ENCODE measurements at places on chromosomes 3 and 15.

- no peak for DNase-seq
Observed at GRCh38 chr3:124014366-124014942, 22.5 kb upstream of the ROPN1 start.

DNA sequence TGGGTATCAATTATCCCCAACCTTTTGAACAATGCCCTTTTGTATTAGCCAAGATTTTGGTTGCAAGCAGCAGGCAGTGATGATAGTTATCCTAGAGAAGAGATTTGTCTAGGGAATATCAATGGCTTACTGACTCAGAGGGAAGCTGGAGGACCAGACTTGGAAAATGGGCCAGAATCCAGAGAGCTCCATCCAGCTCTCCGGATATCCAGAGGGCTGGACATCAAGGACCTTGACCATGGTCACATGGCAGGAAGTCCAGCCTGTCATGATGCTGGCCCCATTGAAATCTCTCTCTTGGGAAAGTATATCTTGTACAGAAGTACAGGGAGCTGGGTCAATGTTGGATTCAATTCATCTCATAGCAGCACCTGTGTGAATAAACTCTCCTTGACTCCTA lies 148.5 kb upstream of the PDZRN3 start:
- no peak for DNase-seq

DNA sequence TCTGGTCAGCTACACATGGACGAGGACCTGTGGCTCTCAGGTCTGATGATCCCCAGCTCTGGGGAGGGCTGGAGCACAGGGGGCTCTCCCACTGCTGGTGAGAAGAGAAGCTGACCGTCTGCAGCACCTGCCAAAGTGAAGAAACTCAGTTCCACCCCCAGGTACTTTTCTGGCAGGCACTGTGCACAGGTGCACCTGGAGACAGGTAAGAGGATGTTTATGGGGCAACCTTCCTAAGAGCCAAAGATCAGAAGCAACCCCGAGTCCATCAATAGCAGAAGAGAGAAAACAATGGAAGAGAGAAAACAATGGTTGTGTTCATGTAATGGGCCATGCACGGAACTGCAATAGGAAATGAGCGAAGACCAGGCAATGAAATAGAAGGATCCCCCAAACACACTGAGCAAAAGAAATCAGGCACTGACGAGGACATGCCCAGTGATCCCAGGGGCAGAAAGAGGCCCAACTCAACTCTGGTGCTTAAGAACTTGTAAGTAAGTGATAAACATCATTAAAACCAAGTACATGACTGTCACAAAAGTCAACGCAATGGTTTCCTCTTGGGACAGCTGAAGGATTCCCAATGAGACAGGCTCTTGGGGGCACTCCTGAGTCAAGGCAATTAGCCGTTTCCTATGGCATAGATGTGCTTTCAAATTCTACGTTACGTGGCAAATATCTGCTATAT lies 95.0 kb upstream of the ALDH1A3 start:
- no peak for DNase-seq

GRCh38 chr15:70533931-70534742 lies 229.2 kb downstream of the UACA start:
- no peak for DNase-seq

DNA sequence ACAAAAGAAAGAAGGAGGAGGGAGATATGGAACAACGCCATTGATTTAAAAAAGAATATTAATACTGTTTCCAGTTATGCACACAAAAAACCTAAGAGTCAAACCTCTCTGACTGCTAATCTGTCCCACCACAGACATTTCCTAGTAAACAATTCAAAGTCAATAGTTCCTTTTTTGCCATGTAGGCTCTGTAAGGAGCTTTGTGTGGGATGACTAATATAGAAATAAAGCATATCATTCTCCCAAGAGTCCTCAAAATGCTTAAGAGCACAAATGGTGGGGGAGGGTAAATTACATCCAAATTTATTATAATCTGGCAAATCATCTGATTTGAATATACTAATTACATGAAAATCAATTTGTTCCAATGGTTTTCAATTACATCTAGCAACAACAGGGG lies 155.9 kb upstream of the CNTN4 start:
- no peak for DNase-seq

GRCh38 chr3:182105875-182106274 lies 394.1 kb downstream of the SOX2 start:
- no peak for DNase-seq

- no peak for DNase-seq
Observed at GRCh38 chr15:66819084-66819483, 117.0 kb downstream of the SMAD6 start.

DNA sequence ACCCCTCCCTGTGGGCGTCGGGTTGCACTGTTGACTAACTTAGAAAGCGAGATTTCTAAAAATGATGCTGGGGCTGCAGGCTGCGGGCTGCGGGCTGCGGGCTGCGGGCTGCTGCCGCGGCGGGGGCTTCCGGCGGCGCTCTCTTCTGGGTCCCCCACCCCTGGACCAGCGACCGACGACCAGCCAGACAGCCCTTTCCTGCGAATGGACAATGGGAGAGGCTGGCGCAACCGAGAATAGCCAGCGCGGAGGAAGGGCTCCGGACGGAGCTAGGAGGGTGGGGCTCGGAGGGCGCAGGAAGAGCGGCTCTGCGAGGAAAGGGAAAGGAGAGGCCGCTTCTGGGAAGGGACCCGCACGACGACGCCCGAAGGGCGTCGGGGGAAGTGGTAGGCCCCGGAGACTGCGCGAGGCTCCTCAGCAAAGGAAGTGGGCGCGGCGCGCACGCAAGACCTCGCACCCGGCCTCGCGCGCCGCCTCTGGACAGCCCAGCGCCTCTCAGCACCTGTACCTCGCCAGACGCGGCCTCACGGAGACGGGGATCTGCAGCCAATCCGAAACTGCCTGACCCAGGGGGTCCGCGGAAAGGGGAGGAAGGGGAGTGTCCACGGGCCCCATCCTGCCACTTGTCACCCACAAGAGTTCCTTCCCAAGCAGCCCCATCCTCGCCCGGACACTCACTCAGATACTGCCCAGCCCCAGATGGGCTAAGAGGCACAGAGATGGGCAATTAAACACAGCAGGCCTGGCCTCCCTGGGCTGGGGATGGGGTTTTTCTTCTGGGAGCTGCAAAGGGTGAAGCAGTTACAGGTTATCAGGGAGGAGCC lies 70.7 kb downstream of the SLC12A8 start:
- DNase-seq = peak; percentile 90

GRCh38 chr15:93779341-93779740 lies 452.0 kb upstream of the MCTP2 start:
- DNase-seq = no peak

GRCh38 chr3:147368561-147369221 lies 37.7 kb downstream of the ZIC4 start:
- DNase-seq = no peak

- DNase-seq = no peak
Observed at GRCh38 chr3:74366331-74366730, 248.1 kb downstream of the CNTN3 start.

- no peak for DNase-seq
Observed at GRCh38 chr15:91787198-91787597, 66.3 kb upstream of the SLCO3A1 start.

- no peak for DNase-seq
Observed at GRCh38 chr3:130242850-130243569, 102.5 kb upstream of the COL6A5 start.

- DNase-seq = no peak
Observed at GRCh38 chr15:78429477-78429876, 8.5 kb upstream of the IREB2 start.

DNA sequence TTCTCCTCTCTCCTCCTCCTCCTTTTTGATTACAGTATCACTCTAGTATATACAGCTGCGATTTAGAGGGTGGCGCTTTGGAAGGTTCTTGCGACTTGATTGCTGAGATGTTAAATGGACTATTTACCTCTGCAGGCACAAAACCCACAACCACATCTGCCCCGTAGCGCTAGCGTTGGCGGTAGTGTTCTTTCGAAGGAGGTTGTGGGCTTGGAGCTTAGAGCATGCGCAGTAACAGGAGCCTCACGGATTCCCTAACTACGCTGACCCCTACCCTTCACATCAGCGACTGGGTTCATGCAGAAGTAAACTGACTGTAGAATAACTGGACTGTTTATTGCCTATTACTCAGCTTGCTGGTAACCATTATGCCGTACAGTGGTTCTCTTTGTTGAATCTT lies 58.0 kb downstream of the CGGBP1 start:
- no peak for DNase-seq

DNA sequence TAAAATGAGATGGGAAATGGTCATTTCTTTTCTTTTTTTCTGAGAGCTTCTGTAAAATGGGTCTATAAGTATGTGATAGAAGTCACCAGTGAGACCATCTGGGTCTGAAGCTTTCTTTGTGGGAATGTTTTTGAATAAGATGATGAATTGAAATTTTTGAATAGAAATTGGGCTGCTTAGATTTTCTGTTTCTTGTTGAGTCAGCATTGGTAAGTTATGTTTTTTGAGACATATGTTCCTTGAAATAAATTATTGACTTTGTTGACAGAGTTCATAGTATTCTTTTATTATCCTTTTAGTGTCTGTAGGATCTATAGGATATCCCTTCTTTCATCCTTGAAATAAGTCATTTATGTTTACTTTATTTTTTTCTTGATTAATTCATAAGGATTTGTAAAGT lies 208.1 kb downstream of the OPA1 start:
- DNase-seq = no peak

DNA sequence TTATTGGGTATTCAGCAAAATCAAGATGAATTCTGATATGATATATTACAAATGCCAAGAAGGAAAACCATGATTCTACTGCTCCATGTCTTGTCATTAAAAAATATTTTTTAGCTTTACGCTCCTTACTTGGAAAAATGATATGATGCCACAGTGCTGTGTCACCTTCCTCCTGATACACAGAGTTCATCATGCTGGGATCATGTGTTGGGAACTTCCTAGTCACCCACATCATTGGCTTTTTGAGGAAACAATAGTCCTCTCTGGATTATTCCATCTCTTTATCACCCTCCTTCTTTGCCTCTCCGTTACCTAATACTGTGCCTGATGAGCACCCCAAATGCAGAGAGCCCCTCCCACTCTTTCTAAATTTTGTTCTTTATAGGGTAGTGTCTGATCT lies 94.3 kb upstream of the PFN2 start:
- no peak for DNase-seq

DNA sequence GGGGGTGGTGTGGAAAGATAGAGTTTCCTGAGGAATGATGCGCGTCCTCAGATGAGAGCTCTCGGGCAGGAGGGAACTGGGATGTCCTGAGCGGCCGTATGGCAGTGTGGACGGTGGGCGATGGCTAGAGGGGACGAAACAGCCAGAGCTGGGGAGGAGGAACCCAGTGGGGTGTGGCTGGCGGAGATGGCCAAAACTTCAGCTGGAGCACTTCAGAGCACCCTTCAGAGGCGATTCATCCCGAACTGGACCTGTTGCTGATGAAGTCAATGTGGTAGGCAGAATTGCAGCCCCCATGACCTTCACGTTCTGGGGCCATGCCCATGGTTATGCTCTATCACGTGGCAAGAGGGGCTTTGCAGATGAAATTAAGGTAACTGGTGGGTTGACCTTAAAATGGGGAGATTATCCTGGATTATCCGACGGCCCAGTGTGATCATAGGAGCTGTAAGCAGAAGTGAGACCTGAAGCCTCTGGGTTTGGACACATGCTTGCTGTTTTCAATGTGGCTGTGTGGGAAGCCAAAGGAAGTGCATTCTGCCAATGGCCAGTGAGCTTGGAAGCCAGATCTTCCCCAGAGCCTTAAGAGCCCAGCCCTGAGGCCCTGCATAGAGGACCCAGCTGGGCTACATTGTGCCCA lies 52.3 kb downstream of the ATP1B3 start:
- DNase-seq = no peak

DNA sequence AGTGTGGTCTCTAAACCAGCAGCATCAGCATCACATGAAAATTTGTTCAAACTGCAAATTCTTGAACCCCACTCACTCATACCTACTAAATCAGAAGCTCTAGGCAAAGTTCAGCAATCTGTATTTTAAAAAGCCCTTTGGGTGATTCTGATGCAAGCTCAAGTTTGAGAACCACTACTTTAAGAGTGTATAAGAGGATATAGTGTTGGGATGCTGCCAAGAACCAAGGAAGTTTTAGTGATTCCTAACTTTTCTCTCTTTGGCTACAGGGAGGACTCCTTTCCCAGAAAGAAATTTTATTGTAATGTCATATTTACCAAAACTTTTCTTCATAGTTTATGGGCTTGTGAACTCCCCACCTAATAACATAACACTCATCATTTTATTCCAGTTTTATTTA lies 422.2 kb downstream of the TBC1D5 start:
- no peak for DNase-seq

GRCh38 chr3:23129817-23130216 lies 73.3 kb upstream of the UBE2E2 start:
- no peak for DNase-seq

GRCh38 chr3:38560996-38561717 lies 65.0 kb downstream of the EXOG start:
- DNase-seq = peak; percentile 23

DNA sequence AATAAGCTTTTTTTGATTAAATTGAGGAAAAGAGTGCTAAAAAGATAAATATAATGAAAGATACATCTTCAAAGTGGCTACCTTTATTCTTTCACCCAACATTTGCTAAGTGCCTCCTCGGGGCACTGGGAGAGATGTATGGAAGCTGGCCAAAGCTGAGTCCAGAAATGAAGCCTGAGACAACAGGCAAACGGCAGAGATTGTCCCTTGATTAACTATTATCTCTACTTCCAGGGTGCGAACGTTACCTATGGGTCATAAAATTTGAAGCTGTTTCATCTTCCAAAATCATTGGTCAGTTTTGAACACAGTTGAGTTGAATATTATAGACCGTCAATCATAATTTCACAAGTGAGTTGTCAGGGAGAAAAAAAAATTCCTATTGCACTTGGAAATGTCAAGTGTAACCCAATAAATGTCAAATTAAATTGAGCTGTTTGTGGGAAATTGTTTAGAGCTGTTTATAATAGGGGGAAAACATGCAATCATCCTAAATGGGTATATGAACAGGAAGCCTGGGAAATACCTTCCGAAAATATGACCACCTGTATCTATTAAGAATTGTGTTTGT lies 73.9 kb downstream of the SUCLG2 start:
- no peak for DNase-seq

GRCh38 chr3:177597311-177598096 lies 400.2 kb upstream of the TBL1XR1 start:
- DNase-seq = peak; percentile 14

DNA sequence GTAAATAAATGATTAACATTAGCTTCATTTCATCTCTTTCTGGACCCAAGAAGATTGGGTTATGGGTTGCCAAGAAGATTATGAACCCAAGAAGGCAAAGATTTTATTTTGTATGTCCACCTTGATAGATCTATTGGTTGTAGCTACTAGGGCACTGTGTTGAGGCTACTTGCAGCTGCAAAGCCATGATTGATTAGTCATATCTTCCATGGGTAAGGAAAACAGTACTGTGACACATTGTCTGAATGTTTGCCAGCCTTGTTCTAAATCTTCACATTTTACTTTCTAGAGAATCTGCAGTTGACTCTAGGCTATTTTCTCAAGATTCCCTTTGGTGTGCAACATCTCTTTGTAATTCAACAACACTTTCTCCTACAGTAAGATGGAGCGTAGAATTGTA lies 229.2 kb upstream of the KCNH8 start:
- DNase-seq = no peak

GRCh38 chr3:195770081-195770840 lies 41.5 kb downstream of the MUC4 start:
- no peak for DNase-seq

- DNase-seq = peak; percentile 37
Observed at GRCh38 chr15:40511472-40512133, 40.8 kb downstream of the CHST14 start.

Data from activated naive CD4-positive, alpha-beta T cell treated with anti-CD3 and anti-CD28 coated beads, Interleukin-2, amount 50 U/mL, for 72 hours (primary cell).